ENCODE measurements at places on chromosomes 2 and 18.

DNA sequence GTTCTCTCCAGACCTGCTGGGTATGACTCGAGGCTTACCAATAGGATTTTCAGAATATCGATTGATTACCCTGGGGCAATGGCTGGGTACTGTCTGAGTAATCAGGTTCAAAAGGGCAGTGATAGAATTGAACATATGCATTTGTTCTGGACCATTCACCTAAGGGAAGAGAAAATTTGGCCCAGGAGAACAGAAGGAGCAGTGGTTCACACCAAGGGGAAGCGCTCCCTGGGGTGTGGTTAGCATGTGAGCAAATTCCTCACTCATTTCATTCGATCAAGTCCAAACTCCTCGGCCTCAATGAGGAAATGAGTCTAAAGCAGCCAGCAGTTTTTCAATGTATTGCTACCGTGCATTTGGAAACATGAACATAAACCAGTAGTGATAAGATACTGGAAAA, 55.6 kb downstream of the CYP26B1 start:
- DNase-seq: no peak

DNA sequence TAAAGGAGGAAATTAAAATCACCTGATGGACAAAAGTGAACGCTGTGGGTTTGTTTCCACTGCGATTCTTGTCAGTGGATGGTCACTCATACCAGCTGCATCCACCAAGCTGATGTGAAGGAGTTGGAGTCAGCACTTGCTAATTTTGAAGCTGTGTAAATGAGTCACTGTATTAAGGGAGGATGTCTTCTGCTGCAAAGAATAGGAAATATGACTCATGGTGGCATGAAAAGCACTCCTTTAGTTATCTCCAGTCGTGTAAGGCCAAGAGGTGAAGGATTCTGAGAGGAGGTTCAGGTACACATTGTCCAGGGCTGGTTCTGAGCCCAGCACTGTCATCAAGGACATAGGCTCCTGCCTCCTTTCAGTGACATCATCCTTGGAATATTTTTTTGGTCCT, 71.7 kb upstream of the SKOR2 start:
- DNase-seq: no peak

DNA sequence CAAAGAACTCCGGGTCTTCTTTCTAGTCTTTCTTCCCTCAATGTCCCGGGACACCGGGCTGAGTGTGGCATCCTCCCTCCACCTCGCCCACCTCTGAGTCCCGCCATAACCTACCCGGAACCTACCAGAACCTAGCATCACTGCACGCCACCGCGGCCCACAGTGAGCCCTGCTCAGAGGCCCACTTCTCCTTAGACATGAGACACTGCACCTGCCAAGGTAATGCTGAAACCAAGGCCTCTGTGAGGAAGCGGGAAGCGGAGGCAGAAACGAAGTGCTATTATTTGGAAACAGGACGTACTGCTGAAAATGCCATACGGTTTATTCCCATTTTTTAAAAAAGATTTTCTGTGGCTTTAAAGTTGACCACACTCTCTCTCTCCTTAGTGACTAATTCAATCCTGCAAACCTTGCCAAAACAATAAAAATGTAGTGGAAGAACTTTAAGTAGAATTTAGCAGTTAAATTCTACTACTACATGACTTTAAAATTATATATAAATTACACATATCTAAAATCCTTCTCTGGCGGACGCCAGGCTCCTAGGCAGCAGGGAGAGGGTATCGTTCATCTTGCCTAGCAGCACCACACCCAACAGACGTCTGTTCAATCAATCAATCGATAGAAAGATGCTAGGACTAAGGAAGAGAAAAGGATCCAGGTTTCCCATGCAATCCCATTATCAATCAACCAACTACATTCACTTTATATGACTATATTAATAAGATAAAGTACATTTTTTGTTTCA, 82.0 kb downstream of the ZNF516 start:
- DNase-seq: no peak

DNA sequence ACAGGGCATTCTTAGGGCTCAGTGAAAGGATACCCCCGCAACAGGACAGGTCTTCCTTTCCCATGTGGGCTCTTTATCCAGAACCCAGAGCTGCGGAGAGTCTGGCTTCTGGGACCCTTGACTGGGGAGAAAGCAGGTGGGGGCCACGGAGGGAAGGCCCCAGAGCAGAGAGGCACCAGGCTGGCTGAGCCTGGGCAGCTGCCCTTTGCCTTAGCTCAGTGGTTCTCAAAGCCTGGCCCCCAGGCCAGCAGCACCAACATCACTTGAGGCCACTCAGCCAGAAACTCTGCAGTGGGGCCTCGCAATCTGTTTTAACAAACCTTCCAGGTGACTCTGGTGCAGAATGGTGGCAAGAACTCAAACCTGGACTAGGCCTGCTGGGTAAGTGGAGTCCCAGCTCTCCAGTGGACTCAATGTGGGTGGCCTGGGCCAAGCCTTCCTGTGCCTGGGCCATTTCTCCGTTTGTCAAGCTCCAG, 1.6 kb upstream of the TMEM37 start:
- no peak for DNase-seq

DNA sequence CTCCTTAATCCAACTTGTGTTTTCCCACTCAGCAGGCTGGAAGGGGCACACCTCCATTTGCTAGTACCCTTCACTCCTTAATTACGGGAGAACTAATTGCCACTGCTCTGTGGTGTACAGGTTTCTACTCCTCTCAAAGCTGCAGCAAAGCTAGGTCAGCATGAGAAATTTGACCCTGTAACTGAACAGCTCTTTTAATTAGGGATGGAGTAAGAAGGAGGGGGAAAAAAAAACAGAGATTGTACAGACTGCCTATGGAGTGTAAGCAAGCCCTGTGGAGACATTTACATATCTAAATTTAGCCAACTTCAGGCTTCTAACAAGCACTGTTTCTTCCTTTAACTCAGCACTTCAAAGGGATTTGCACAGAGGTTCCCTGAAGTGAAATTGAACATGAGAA, 629.7 kb upstream of the SETBP1 start:
- DNase-seq: no peak

GRCh38 chr18:12520442-12520992, 112.8 kb downstream of the PRELID3A start:
- no peak for DNase-seq

GRCh38 chr2:24158131-24158530, 16.7 kb upstream of the FAM228A start:
- DNase-seq: no peak

DNA sequence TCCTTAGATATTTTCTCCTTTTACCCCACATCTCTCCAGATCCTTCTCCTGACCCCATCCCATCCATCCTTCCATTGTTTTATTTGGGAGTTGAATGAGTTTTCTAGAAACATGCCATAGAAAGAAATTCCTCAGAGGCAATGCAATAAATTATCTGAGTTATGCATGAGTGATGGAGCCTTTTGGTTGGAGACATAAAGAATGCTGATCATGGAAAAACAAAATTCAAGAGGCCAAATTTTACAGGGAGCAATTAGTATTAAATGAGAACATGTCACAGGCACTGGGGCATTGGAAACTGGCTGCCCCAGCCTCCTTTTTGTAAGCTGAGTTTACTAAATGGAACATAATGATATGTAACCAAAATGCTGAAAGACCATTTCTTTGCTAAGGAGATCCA, 74.2 kb upstream of the LCLAT1 start:
- DNase-seq: no peak

DNA sequence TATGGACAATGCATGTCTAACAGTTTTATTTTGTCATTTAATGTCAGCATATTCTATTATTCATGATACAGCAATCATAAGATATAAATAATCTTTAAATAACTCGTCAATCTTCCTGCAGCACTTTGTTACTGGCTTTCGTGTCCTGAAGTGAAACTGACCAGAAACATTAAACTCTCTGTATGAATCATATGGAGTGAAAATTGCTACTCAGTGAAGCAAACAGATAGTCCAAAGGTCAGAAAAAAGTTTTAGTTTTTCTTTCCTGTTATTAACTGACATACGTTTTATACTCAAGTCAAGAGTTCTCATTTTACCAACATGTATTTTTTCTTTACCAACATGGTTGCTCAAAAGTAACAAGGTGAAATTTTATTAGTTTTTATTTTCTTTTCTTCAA, 106.8 kb upstream of the GALNT5 start:
- no peak for DNase-seq

- no peak for DNase-seq
Observed at GRCh38 chr2:231711677-231712450, 3.5 kb downstream of the PTMA start.

- no peak for DNase-seq
Observed at GRCh38 chr2:28164280-28164801, 228.3 kb upstream of the FOSL2 start.

- DNase-seq: no peak
Observed at GRCh38 chr2:29051730-29052129, 22.6 kb downstream of the PCARE start.

DNA sequence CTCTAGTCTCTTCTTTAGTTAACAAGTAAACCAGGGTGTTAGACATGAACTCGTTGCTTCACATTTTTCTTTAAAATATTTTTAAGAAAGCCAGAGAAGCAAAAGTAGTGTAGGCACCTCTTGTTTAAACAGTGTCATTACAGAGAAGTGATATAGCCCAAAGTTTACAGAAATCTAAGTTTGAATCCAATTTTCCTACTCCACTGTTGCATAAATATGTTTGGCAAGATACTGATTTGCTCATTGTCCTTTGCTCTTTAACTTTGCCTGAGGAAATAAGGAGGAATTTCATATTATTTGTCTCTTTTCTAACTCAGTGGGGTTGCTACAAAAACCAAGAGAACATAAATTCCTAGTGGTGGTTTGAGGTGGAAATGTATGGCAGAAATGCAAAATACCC, 81.1 kb downstream of the PAX3 start:
- no peak for DNase-seq

DNA sequence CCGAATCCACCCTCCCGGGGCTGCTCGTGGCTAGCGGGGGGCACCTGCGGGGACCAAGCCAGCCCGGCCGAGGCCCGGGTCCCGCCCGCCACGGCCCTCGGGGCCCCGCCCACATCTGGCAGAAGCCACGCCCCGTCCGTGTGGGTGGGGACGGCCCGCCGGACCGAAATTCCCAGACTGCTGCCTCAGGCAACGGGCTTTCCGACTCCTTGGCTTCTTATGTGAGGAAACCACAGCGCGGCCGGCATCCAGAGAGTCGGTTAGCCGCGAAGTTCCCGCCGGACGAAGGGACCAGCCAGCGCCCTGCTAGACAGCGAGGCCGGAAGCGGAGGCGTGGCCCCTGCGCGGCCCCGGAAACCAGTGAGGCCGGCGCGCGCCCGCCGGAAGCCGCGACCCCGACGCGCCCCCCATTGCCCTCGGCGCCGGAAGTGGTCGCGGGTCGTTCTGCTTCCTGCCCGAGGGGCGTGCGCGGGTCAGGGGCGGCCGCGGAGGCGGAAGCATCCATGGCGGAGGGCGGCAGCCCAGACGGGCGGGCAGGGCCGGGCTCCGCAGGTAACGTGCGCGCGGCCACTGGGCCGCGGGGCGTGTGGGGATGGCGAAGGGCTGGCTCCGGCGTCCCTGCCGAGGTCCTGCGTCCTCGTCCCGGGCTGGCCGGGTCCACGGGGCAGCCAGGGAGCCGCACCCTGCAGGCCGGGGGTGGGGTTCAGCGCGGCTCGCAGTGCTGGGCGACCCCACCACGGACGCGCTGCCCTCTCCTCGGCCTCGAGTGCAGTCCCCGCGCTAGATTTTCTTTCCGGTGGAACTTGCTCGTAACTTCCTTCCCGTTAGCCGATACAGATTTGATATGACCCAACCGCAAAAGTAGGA, at the start of gene ASB1:
ASB1 (plus strand) TSS at position 360 of the 867 bp plus-strand sequence; CDS start at position 504, 144 bp downstream.
- DNase-seq: peak; percentile 80

DNA sequence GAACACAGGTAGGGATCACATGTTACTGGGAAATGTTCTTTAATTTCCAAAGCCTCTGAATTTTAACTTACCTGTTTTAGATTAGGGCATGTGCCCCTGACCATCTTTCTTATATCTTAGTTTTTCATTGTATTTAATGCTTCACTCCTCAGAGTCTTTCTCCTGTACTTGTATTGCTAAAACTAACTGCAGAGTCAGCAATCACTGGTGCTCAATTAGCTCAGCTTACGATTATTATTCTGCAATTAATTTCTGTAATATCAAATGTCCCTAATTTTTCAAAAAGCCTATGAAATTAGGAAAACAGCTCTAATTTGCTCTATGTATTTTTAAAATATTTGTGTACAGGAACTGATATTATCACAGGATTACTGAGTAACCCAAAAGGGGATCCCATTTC, 693.2 kb upstream of the SLC8A1 start:
- no peak for DNase-seq

- no peak for DNase-seq
Observed at GRCh38 chr2:69683170-69683971, 39.8 kb upstream of the AAK1 start.

- no peak for DNase-seq
Observed at GRCh38 chr2:118747066-118747465, 100.4 kb downstream of the EN1 start.

DNA sequence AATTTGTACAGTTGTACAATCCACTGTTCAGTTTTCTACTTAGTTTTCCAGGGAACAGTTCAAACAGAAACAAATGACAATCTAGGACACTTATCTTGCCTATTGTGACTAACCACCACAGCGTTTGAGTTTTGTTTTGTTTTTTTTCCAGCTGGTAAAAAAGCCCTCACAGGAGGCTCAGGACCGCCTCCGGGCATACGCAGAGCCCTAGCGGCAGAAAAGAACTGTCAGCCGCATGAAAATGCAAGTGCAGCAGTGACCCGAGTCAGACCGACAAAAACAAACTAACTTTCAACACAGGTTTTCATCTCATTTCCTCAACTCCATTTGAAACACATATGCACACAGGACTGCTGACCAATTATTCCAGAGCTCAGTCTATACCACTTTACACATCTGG, 68.6 kb downstream of the STEAP3 start:
- no peak for DNase-seq

GRCh38 chr2:101829429-101829828, 131.9 kb downstream of the MAP4K4 start:
- DNase-seq: no peak

DNA sequence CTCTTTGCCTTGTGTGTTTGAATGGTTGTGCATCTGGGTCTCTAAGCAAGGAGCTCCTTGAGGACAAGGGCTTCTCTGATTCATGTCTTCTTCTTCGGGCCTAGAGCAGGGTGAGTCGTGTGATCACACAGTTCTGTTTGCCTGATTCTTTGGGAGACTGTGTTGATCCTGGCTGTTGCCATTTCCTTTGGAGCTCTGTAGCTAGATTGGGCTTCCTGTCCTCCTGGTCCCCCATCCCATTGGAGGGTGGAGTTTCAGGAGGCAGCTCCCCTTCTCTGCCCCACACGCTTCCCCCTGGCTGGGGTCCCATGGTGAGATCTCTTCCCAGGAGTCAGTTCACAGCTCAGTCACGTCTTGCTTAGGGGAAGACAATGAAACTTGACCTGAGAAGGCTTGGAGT, 92.8 kb downstream of the TRIB2 start:
- DNase-seq: no peak

DNA sequence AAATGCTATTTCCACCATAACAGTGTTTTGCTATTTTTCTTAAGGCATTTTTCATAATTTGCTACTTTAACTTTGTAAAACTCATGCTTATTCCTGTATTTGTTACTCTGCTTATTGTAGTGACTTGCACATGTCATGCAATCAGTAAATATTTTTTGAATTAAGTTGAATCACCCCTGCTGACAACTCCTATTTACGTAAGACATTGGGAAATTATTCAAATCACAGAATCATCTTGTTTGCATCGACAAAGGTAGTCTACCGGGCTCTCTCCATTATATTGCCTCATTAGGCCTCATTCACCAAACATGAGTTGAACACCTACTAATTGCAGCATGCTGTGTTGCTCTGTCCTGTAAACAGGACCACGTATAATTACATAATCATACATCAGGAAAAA, 478.5 kb upstream of the ZEB2 start:
- DNase-seq: no peak
